NCI-H1105 (cell line): ENCODE measurements at places on chromosomes 7 and 10.

DNA sequence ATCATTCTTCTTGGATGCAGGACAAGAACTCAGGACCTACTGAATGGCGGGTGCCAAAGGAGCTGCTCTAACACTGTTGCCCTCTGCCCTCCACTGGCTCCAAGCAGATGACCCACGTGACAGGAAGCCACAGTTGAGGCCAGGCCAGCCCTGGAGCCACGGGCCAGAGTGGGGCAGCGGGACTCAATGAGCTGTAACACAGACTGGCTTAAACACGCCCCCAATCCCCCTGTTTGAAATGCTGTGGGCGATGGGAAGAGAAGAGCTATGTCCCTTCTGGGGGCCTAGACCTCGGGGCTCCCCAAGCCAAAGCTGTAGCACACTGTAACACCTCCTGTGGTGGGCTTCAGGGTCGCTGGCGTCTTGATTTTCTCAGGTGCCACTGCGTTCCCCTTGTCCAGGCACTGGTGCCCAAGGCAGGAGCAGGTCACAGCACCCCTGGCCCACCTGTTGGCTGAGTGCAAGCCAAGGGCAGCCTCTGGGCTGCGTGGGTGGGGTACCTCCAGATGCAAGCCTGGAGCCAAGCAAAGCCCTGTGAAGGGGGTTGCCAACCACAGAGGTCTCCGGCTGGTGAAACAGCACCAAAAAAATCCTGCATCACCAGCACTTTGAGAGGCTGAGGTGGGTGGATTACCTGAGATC, 18.6 kb upstream of the ZMIZ2 start:
- no peak for DNase-seq

DNA sequence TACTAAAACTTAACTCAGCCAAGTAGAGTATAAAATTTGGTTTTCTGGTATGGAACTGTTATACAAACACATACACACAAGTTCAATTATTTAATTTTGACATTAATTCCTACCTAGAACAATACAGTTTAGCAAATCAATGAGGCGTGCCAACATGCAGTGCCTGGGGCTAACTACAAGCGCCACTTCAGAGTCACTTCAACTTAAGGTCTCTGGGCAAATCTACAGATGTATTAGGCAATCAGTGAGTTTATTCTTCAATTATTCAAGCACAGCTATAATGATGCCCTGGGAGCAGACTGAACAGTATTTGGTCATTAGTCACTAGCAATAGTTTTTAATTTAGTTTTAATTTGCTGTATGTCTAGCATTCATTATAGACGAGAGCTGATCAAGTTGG, 51.6 kb downstream of the HIBADH start:
- peak; percentile 87 for DNase-seq

GRCh38 chr10:85665078-85665477, 701.5 kb downstream of the GRID1 start:
- DNase-seq: no peak

DNA sequence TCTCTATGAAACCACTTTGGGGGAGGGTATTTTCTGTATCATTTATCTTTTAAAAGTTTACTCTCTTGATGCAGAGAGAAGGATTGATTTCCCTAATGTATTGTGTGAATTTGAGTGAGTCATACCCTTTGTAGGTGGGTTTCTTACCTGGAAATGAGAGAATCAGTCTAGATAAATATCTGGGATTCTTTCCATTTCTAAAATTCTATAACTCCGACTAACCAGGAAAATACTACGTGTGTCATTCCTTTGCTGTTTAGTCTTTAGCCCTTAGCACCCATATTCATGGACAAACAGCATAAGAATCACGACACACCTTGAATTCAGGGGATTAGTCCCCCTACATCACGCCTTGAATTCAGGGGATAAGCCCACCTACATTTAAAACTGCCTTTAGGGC, 139.1 kb downstream of the GATA3 start:
- DNase-seq: no peak

DNA sequence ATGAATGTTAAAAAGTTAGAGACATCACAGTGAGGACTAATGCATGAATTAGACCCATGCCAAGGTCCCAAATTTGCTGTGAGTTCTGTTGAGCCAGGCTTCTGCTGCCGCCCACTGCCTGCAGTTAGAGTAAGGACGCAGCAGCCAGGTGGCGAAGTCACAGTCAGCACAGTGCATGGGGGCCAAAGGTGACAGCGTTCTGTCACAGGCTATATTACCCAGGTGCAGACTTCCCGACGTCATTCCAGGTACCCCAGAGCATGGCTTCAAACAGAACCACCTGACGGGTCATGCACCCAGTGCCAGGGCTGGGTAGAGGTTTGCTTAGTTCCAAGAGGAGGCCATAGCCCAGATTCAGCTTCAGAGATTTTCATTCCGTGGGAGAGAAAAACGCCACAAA, 33.9 kb upstream of the HMX3 start:
- DNase-seq: no peak

- no peak for DNase-seq
Observed at GRCh38 chr10:62839590-62839989, 23.4 kb upstream of the EGR2 start.

DNA sequence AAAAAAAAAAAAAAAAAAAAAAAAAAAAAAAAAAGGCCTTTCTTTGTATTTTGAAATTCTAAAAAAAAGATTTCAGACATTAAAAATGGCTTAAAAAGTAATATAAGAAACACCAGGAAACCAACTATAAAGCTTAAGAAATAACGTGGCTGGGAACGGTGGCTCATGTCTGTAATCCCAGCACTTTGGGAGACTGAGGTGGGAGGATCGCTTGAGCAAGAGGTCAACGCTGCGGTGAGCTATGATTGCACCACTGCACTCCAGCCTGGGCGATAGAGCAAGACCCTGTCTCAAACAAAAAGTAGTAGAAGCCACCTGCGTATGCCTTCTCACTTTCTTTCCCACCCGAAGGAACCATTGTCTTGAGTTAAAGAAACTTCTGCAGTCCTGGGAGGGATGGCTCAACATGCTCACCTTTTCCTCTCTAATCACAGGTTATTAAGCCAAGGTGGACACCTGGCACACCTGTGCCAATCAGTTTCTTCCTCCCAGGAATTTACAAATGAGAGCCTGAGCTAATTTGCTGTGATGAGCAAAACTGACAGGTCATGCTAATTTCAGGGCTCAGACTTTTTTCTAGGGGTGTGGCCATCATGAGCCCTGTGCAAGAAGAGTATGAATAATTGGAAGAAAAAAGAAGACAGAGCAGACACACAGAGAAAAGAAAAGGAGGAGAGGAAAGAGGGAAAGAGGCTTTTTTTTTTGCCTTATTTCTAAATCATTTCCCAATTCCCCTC, 72.0 kb upstream of the PARD3 start:
- no peak for DNase-seq

GRCh38 chr10:61941202-61941681, 39.7 kb downstream of the ARID5B start:
- no peak for DNase-seq

GRCh38 chr7:149790146-149790548, 16.8 kb upstream of the ZNF467 start:
- DNase-seq: no peak

DNA sequence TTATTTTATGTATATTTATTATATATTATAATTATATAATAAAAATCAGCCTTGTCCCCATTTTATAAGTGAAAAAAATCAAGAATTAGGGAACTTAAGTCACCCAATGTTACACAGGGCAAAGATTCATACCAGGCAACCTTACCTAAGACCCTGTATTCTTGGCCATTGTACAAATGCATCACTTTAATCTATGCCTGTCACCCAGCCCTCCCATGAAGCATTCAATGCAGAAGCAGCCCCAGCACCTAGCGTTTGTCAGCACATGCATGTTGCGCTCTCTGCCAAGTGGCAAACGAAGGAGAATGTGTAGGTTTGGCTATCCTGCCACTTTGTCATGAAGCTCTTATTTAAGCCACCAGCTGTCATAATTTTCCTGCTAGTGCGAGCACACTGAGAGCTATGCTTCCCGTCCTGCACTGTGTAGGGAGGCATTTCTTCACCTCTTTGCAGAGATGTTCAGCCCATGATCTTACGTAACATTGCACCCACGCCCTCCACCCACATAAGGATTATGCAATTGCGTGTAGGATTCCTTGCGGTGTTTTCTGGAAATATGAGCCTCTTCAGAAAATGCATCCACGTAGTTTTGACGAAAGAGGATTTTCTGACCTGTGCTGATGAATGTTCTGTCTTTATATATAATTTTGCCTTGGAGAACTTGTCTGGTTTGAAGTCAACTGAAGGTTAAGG, 7.7 kb upstream of the COBL start:
- DNase-seq: no peak

- DNase-seq: peak; percentile 7
Observed at GRCh38 chr10:105691811-105692210, 1050.7 kb downstream of the SORCS3 start.

- no peak for DNase-seq
Observed at GRCh38 chr7:50446542-50446960, 3.6 kb downstream of the FIGNL1 start.

DNA sequence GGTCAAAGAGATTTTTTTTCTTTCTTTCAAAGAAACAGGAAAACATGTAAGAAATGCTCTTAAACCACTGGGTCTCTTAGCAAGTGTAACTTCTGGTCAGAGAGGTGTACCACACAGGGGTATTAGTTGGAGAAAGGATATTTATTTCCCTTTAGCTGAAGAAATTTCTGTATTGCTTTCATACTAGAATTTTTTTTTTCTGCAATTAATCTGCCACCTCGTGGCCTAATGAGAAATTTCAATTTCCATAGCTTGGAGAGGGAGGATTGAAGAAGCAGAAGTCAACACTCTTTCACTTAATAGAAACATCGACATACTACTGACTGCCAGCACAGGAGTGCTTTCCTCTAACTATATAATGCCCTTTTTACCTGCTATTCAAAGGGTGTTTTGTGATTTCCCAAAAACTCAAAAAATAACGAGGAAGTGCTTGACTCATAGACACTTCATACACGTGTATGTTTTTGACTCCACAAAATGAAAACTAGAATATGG, 177.6 kb upstream of the NAMPT start:
- peak; percentile 9 for DNase-seq

GRCh38 chr7:17680943-17681351, 259.3 kb downstream of the SNX13 start:
- no peak for DNase-seq

GRCh38 chr7:85833066-85833465, 646.2 kb upstream of the SEMA3D start:
- no peak for DNase-seq

DNA sequence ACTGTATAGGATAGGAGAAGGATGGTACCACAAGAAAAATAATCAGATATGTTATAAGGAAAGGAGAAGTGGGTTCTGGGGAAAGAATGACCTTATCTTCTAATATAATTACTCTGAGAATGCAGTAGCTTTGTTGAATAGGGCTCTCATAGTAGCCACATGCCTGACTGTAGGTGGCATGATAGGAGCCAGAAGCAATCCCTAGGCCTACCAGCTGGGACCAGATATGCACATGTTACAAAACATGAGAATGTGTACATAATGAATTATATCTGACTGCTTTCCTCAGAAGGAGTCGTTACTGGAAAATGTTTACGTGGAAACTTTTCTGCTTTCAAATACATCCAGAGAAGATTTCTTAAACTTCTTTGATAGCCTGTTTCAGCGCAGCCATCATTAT, 53.2 kb upstream of the FAM3C start:
- no peak for DNase-seq

DNA sequence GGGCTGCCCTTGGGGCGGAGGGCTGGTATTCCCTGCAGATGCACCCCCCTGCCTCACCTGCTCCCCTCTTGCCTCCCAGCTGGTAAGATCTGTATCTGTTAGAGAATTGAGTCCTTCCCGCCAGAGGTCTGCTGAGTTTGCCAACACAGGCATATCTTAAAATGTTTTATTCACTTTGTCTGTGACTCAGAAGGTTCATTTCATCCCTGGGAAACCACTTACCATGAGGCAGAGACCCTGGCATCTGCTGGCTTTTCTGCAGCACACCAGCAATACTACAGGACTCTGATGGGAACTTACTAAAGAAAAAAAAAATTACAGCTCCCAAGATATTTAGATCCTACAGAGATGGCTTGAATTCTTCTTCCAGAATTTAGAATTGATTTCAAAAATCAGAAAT, 131.3 kb downstream of the PLPP4 start:
- DNase-seq: no peak

GRCh38 chr7:87398446-87398845, 53.0 kb downstream of the CROT start:
- no peak for DNase-seq

- no peak for DNase-seq
Observed at GRCh38 chr7:157694376-157694665, 357.5 kb downstream of the DNAJB6 start.

- DNase-seq: no peak
Observed at GRCh38 chr10:7027913-7028808, 382.7 kb downstream of the SFMBT2 start.

- no peak for DNase-seq
Observed at GRCh38 chr7:117269886-117270285, 53.0 kb downstream of the WNT2 start.

DNA sequence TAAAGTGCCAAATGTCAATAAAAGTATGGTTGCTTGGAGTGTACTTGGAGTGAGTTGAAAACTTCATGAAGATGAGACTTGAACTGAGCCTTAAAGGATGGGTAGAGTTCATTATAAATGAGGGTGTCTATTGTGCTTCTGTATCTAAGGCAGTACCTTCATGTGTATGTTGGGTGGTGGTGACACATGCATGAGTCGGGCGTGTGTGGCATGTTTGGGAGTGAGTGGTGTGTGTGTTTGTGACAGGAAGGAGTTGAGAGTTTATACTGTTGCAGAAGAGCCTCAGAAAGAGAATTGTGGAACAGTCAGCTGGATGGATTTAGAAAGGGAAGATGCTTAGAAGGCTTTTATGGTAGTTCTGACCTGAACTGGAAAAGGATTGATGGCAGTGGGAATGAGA, 6.0 kb upstream of the ZRANB1 start:
- no peak for DNase-seq

DNA sequence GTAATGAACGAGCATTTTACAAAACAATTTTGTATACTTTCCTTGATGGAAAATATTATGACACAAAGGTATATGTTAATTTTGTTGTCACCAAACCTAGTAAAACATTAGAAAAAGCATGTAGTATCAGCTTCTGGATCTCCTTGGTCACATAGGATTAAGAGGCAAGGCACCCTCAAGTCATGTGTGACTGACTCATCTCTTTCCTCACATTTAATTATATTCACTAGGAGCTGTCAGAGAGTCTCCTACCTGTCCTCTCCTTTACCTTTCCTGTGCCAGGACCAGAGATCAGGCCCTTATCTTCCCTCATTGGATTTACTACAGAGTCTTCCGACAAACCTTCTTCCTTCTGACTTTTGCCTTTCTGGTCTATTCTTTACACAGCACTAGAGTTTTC, 111.3 kb upstream of the RPA3 start:
- DNase-seq: no peak

GRCh38 chr7:63521-64021, 128.8 kb upstream of the FAM20C start:
- DNase-seq: no peak
